ENCODE measurements at places on chromosomes 7 and 10.

- no peak for DNase-seq
Measured at GRCh38 chr10:50636618-50637579, 13.1 kb upstream of the SGMS1 start.

GRCh38 chr7:24477398-24478136 lies 95.7 kb upstream of the PALS2 start:
- DNase-seq, result no peak

DNA sequence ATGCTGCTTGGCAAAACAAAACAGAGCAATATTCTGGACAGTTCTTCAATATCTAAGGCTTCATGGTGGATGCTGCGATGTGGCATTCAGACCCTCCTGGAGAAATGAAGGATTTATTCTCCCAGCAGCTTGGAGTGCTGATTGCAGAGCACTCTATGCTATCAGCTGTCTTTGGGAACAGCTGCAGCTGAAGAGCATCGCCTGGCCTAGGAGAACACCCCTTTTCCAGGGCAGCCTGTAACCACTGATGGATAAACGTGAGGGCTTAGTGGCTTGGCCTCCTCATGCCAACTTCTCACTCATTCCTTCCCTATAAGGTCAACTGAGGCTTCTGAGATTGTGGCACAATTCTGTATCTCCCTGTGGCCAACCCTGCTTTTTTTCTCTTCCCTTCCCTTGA lies 638.1 kb upstream of the CNTNAP2 start:
- no peak for DNase-seq

- no peak for DNase-seq
Measured at GRCh38 chr10:122121059-122121458, 132.1 kb downstream of the TACC2 start.

DNA sequence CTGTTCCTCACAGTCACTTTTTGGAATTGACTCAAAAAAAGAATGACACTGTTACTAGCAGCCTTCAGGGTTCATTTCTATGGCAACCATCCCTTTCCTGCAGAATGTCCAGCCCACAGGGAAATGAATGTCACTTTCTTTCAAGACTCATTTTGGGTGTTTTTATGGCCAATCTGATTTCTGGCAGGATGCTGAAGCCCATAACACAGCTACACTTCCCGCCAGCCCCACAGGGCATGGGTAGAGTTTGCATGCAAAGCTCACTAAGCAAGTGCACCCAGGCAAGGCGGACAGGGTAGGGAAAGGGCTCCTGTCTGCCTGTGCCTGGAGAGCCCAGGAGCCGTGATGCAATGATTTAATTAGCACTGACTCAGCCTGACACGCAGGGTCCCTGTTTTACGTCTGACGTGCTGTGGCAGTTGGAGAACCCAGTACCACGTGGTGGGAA lies 26.1 kb upstream of the GPAM start:
- DNase-seq, result no peak

- DNase-seq, result no peak
Measured at GRCh38 chr10:88103576-88103975, 240.2 kb downstream of the PTEN start.

GRCh38 chr10:132282667-132283603 lies 24.8 kb downstream of the STK32C start:
- DNase-seq, result no peak

- no peak for DNase-seq
Measured at GRCh38 chr7:47482013-47482875, 99.7 kb downstream of the TNS3 start.

GRCh38 chr10:34507217-34507616 lies 307.9 kb downstream of the PARD3 start:
- DNase-seq, result peak; percentile 95

- DNase-seq, result no peak
Measured at GRCh38 chr10:96260014-96260413, 11.4 kb downstream of the BLNK start.

GRCh38 chr7:159017741-159018140 lies 126.9 kb downstream of the VIPR2 start:
- no peak for DNase-seq

GRCh38 chr10:121990015-121990677 lies 1.2 kb downstream of the TACC2 start:
- DNase-seq, result no peak

DNA sequence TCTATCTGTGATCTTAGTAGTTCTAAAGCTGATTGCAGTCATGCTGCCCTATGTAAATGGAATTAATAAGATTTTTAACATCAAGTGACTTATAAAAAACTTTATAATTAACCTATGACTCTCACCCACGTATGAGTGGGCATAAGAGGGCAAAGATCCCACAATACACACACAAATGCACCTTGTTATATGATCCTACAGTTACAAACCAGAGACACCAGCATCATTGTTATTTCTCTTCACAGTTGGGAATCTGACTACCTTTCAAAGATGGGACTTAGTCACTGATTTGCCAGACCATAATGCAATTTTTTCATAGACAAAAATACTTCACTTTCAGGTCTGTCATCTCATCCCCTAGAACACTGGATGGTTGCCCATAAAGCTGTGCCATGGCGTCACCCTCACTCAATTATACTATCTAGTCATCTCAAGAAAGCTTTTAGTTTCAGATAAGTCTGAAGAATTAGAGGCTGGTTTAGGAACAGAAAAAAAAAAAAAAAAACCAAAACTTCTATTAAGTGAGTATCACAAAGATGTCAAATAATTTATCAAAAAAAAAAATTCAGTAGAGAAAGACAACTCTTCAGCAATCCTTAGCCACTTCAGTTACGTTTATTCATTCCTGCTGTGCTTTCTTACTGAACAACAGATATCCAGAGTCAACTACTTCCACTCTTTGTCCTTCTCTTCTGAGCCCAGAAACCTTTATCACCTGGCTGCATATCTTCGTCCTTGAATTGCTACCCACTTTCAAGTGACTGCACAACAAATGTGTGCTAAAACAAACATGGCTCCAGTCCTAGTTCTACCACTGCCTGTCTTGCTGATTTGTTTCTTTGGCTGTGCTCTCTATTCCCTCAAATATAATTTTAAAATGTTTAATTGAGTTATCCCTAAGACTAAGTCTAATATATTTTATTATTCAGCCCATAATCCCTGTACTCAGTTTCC lies 175.0 kb upstream of the CHRM2 start:
- DNase-seq, result no peak

DNA sequence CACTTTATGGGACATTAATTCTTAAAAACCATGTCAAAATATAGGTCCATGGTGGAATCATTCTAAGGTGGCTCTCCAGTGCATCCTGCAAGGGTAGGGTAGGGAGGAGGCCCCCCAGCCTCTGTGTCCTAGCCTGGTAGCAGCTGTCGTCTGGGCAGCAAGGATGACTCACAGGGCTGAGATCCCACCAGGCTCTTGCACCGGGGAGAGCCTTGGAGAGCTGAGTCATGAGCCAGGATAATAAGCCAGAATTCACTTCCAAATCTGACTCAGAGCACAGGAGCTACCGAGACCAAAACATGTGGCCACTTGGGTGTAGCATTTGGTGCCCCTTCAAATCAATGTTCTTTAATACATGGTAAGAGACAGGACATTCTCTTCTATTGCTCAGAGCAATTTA lies 298.5 kb downstream of the NEBL start:
- DNase-seq, result no peak

GRCh38 chr7:47253650-47254080 lies 328.2 kb downstream of the TNS3 start:
- no peak for DNase-seq

DNA sequence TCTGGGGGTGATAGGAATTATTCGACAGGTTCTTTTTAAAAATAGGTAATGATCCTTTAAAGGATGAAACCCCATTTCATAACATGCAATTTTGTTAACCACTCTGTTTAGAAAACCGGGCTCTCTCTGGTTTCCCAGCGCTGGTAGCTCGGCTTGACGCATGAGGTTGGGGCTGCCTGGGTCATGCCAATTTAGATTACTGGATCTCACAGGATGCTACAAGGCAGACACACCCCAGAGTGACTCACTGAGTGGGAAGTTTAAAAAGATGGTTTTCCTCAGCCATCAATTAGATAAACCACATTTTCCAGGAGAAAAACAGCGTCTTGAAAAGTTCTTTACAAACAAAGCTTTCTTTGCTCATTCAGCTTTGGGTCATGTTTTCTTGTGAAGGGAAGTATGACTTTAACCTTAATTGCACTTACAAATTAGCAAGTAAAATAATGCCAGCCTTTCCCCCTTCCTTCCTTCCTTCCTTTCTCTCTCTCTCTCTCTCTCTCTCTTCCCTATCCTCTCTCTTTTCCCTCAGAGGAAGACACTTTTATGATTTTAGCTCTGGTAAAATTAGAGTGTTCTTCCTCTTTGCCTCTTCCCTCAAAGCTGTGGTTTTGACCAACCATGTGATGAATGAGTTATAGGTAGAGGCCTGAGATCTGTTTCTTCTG lies 99.8 kb downstream of the EPDR1 start:
- no peak for DNase-seq

GRCh38 chr10:68499544-68499943 lies 27.8 kb upstream of the DNA2 start:
- no peak for DNase-seq

DNA sequence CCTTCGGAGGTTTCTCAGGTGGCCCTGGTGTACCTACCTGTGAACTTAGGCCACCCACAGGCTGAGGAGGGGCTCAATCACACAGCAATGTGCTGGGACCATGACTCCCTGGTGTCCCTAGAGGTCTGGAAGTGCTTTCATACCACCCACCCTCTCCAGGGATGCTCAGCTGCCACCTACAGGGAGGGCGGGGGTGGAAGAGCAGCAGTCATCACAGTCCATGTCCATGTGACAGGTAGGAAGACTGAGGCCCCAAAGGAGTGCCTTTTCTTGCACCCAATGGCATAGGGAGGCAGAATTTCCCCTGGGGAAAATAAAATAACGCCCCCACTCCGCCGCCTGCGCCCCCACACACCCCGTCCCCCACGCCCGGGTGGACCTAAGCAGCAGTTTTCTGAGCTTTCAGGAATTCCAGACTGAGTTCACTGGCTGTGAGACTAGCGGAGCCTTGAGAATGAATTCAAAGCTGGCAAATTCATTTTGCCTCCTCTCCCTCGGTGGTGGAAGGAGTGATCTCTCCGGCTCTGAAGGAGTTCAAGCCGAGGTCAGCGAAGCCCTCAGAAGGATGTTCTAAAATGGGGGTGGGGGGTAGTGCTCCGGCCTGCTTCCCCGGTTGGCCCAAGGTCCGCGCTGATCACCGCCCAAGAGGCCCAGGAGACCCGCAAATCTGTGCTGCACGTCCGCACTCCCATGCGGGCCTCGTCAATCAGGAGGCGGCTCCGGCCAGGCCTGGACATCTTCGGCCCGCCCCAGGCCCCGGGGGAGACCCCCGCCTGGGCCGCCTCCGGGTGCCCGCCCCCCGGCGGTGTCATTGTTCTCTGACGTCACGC lies 2.1 kb upstream of the ZMIZ1 start:
- DNase-seq, result no peak

GRCh38 chr10:71516890-71517289 lies 120.2 kb downstream of the CDH23 start:
- no peak for DNase-seq

- no peak for DNase-seq
Measured at GRCh38 chr10:88540351-88540750, 42.8 kb downstream of the RNLS start.

DNA sequence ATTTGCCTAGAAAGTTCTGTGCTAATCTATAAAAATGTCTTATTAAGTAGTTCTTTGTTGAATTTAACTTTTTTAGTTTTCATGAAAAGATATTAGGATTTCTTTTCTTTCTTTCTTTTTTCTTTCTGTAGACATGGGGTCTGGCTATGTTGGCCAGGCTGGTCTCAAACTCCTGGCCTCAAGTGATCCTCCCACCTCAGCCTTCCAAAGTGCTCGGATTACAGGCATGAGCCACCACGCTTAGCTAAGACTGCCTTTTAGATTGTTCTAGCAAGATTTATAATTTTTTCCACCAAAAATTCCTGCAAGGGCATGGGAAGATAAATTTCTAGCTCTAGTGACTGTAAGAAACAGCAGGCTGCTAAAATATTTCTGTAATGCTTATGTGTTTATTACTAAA lies 140.5 kb downstream of the WDR37 start:
- DNase-seq, result no peak

GRCh38 chr7:143013893-143014292 lies 13.0 kb downstream of the OR9A2 start:
- no peak for DNase-seq

DNA sequence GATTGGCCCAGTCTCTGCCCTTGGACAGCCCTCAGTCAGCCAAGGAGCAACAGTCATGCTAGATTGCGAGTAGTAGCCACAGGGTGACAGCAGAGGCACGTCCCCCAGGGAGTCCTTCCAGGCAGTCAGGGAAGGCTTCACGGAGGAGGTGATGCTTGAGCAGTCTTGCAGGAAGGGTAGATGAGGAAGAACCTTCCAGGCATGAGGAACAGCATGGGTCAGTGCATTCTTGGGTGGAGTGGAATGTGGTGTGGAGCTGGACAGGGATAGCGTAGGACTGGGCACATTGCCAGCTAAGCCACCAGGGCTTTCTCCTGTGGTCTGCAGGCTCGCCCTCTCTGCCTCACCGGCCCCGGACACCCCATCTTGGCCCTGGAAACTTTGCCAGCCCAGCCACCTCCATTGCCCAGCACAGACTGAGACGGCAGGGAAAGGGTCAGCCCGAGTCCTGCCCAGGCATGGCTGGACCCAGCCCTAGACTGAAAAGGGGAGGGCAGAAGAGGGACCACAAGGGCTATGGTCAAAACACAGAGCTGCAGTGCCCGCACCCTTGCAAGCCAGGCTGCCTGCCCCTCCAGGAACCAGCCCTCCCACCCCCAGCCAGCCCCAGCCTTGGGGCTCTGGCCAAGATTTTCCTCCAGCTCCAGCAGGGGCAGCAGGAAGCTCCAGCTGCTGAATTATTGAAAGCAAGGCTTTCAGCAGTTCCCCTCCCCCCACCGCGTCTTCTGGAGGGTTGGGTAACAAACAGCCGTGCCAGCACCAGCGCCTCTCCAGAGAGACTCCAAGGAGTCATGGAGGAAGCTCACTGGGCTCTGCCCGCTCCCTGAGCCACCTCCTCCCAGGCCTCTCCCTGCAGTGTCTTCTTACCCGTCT lies 18.7 kb downstream of the SRRM3 start:
- no peak for DNase-seq

DNA sequence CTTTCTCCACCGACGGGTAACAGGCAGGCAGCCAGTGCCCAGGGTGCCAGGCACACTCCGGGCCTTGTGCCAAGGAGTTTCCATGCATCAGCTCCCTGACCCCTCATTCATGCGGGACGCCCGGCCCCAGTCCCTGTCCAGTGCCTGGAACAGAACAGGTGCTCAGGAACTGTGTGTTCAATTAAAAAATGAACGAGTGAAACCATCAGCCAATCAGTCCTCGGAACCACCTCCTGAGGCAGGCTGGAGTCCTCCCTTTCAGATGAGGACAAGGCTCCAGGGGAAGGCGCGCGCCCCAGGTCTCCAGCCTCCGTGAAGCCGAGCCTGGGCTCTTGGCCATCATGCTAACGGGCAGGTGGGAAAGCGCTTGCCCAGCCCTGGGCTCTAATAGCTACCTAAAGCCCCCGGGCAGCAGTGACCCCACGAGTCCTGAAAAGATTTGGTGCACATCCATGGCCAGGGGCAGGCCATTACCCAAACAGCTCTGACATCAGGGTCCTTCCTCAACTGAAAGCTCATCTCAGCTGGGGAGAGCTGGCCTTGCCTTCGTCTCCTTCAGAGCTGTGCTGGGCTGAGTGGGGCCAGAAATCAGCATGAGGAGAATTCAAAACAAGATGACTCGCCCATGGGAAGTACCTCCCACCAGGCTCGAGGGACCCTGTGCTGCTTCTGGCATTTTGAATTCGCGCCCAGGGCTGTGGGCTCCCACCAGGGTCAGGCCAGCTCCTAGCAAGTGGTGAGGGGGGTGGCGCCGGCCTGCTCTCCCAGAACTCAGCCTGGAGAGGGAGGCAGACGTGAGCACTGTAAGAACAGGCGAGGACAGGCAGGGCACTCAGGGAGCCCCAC lies 200.5 kb downstream of the MAD1L1 start:
- no peak for DNase-seq

GRCh38 chr10:70509757-70510147 lies 31.2 kb downstream of the PALD1 start:
- DNase-seq, result no peak

All from NCI-H1417 treated with DMSO at 0.1 percent for 48 hours (cell line).